CD4-positive, alpha-beta T cell treated with Interferon alpha-2 for 1 hour (primary cell): ENCODE measurements at places on chromosomes 4 and X.

DNA sequence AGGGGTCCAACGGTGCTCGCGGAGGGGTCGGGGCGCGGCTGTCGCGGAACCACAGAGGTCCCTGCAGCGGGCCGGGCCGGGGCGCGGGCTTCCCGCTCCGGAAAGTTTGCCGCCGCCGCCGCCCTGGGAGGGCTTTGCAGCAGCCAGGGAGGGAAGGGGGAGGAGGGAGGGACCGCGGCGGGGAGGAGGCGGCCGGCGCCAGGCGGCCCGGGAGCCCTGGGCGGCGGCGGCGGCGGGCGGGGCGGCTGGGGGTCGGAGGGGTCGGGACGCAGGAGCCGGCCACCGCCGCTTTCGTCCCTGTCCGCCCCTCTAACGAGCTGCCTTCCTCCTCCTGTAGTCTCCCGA lies 375 bp downstream of the FGFR3 start:
- peak; percentile 58 for DNase-seq

DNA sequence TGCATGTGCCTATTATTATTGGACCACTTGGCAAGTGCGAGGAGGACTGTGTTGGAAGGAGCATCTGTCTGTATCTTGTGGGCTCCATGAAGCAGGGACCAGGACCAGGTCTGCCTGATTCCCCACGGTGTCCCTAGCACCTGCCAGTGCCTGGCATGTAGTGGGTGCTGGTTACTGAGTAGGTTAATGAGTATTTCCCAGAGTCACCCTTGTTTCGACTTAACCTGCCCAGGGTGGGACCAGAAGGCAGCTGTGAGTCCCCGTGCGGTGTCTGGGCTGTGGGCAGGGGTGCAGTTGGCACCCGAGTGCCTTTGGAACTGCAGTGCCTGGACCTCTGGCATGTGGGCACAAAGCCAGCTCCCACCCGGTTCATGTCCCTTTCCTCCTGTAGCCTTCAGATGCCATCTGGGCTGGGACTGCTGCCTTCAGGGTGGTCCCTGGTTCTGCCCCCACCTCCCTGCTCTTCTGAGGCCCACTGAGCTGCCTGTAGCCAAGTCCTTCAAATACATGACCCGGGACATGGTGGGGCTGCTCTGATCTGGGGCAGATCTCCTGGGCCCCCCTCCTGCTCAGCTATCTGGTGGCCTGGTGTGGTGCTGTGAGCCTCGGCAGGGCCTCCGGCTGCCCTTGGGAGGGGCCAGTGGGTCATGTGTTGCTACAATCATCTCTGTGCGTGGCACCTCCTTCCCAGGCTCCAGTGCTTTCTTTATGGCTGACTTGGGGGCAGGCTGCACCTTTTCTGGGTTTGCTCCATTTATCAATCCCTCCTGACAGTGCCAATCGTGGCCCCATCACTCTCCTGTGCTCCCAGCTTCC lies 53.0 kb upstream of the SORCS2 start:
- DNase-seq, result no peak

DNA sequence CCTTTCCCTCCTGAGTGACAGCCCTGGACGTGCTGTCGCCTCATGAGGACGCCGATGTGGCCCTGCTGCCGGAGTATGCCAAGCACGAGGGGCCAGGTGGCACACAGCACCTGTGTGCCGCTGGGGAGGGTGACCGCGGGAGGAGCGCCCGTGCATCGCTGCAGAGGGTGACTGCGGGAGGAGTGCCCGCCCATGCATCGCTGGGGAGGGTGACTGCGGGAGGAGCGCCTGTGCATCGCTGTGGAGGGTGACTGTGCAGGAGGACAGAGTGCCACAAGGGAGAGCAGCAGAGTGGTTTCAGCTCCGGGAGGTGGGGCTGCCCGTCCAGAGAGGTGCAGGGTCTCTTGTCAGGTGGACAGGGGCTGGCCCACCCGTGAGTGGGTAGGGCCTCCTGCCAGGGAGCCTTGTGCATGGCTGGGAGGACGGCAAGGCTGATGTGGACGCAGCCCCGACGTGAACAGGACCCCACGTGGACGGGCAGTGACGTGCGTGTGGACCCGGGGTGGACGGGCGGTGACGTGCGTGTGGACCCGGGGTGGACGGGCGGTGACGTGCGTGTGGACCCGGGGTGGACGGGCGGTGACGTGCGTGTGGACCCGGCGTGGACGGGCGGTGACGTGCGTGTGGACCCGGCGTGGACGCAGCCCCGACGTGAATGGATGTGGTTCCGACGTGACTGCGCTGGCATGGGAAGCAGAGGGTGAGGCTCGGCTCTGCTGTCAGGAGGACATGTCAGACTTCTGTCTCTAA lies 14.7 kb downstream of the PCGF3 start:
- no peak for DNase-seq

DNA sequence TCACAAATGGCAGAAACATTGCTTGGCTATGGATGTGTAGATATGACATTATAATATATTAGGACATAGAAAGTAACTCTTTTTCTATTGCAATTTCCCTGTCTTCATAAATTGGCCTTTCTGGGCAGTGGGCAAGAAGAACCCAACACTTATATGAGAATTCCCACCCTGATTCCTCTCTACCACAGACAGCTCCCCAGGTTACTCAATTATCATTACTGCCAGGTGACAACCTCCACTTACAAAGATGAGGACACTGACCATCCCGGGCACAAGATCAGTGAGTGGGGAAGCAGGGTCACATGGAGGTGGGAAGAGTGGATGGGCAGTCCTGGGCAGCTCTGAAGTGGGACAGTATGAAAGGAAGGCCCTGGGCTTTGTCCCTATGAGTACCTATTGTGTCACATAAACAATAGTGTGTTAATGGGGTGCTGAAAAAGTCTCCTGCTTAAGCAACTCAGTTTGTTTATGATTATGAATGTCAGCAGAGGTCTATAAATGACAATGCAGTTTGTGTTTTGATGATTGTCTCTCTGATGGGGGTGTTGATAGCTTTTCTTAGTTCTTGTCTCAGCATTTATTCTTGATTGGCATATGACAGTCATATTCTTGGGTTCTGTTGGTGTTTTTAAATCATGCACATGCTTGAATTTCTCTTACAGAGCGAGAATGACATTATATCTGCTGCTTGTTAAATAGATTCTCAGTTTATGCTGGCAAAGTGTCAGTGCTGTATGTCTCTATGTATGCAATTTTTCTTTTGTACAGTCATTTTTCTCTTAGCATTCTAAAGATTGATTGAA lies 99.9 kb downstream of the SLIT2 start:
- DNase-seq, result no peak

GRCh38 chr4:188194421-188194820 lies 55.2 kb downstream of the TRIML1 start:
- no peak for DNase-seq

GRCh38 chr4:52372747-52373146 lies 286.4 kb downstream of the USP46 start:
- DNase-seq, result no peak

DNA sequence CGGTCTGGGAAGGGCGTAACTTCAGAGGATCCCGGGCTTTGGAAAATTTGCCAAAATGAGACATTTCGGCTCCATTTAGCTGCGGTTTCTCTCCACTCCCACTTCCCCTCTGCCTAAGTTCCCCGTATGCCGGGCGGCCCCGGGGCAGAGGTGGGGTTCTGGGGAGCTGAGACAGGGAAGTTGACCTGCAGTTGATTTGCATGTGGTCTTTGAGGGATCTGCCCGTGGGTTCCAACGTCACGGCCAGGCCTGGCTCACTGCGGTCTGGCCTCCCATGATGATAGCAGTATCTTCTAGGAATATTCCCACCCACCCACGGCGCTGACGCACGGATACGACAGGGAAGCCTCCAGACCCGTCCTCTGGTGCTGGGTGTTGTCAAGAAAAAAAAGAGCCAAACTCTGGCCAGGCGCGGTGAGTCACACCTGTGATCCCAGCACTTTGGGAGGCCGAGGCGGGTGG lies 27.3 kb upstream of the CRLF2 start:
- DNase-seq, result peak; percentile 90

DNA sequence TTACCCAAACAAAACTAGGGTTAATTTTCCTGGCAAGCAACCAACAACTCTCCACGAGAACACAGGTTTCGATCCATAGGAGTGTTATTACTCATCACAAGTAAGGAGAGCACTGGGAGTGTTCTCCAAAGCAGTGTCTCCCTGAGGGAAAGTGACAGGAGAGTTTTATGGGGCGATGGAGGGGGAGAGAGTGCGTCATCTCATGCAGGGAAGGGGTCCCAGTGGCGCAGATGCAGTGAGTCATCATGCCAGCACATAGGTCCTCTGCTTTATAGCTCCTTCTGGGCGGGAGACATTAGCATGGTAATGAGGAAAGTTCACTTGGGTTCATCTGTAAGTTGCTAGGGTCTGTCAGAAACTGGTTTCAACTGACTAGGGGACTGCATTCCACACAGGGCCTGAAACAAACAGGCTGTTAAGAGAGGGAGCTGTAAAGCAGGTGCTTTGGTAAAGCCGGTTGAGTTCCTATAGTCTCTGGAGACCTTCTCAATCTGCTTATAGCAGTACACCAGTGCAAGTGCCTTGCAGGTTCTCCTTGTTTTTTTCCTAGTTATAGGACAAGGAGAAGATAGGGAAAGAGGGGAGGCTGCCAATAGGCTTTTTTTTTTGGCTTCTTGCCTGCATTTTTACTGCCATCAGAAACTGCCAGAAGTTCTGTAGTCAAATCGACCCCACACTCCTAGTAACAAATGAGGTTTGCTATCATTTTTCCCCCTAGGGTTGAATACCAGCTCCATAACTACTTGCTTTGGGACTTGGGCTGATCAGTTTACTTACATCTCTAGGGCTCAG lies 12.8 kb upstream of the BOD1L1 start:
- DNase-seq, result no peak

- no peak for DNase-seq
Observed at GRCh38 chr4:182716192-182716591, 201.0 kb downstream of the DCTD start.

DNA sequence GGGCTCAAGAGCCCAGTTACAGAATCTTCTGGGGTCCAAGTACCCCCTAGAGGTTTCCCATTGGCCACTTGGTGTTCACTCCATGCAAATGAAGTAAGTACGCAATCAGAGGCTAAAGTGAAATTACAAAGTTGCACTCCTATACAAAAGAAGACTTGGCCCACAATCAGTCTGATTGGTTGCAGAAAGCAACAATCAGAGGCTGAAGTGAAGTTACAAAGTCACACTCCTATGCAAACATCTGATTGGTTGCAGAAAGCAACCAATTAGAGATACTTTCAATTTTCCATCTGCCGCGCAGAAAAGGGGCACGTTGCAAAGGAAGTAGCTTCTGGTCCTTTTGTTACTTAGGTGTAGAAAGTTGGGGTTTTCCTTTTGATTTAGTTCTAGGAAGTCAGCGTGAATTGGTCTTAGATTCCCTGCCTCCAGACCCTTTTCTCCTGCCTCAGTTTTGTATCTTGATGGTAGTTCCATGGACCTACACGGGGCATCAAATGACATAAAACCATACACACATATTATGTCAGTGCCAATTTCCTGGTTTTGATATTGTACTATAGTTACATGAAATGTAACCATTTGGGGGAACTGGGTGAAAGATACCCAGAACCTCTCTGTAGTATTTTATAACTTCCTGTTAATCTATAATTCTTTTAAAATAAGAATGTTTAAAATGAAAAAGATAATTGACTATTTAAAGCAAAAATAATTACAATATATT lies 12.4 kb upstream of the PIN4 start:
- peak; percentile 84 for DNase-seq

GRCh38 chr4:120704538-120704937 lies 218.0 kb downstream of the PRDM5 start:
- no peak for DNase-seq

DNA sequence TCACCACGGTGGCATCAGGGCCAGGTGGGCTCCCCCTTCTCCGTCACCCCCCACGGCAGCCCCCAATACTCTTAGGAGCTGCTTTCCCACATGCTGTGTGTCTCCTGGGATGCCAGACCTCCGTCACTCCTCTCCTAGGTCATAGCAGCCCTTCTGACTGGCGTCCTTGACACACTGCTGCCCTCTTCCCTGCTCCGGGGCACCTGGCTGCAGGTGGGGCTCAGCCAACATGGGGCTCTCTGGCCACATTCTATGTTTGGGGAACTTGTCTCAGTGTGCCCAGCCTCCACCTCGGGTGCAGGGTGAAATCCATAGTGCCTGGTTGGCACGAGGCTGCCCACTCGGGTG lies 13.8 kb downstream of the TMEM175 start:
- DNase-seq, result no peak

DNA sequence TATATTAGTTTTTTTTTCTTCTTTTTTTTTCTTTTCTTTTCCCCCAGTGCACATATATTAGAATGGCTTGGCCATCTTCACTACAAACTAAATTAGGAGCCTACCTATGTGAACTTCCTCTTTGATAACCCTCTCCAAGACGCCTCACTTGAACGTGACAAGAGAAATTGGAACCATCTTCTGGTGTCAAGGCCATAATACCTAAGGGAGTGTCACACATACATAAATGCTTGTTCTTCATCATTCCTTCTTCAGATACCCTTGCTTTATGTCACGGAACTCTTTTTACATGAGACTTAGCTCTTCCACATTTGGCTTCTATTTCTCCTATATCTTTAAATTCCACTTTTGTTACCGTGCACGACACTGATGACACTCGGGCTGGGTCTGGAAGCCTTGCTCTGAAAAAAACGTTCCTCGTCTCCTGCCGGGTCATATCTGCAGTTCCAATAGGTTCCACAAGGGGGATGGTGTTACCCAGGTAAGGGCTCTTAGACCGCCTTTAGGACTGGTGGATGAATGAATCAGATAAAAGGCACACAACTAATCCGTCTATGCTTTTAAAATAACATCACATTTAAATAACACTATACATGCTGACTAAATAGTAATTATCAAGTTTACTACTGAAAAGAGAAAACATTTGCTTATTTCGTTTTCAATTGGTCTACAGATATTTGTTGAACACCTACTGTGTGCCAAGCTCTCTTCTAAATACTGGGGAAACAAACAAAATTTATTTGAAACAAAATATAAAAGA lies 19.9 kb downstream of the DGAT2L6 start:
- peak; percentile 46 for DNase-seq

DNA sequence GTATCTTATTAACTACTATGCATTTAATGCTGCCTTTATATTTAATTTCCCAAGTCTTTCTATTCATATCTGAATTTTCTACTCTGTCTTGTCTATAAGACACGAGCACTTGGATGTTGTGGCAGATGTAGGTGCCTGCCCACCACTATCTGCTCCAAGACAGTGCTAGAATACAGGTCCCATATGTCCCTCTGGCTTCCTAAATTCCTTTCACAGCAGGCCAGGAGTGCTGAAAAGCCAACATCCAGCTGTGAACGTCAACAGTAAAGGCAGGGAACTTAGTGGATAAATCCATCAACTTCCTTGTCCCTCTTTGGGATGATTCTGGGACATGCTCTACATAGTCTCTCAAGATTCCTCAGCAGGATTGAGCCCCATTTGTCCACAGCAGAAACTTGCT lies 245.1 kb upstream of the ETNPPL start:
- no peak for DNase-seq
